Thoracic aorta (tissue), 2 donors: ENCODE measurements at places on chromosomes 3 and 15. TPM values are rescaled to one million over a fixed set of nuclear protein-coding genes. Genes with fewer than 3 reads are reported as not detected.
A peak's percentile ranks its signal among the peaks of the same experiment; 100 is the strongest.

- H3K36me3 ChIP-seq = no peaks in the 10 kb centered on the region
- H3K27ac ChIP-seq = no peak overlapping the region
- no peaks in the 10 kb centered on the region for H3K27me3 ChIP-seq
- H3K4me1 ChIP-seq = no peaks in the 10 kb centered on the region
- no peak overlapping the region for H3K4me3 ChIP-seq
Measured at GRCh38 chr15:55241891-55242290, 45.1 kb upstream of the RSL24D1 start.

- H3K27me3 ChIP-seq = no peaks in the 10 kb centered on the region
- H3K4me3 ChIP-seq = no peak overlapping the region
- H3K27ac ChIP-seq = no peak overlapping the region
- no peaks in the 10 kb centered on the region for H3K4me1 ChIP-seq
Measured at GRCh38 chr3:84925571-84925970, 33.2 kb upstream of the CADM2 start.

Gene HES1
- total RNA-seq = 60.5 TPM

DNA sequence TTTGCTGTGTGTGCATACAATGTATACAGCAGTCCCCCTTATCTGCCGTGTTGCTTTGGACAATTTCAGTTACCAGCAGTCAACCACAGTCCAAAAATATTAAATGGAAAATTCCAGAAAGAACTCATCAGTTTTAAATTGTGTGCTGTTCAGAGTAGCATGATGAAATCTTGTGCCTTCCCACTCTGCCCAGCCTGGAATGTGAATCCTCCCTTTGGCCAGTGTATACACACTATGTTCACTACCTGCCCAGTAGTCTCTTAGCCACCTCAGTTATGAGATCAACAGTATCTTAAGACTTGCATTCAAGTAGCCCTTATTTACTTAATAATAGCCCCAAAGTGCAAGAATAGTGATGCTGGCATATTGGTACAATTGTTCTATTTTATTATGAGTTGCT, 133.6 kb upstream of the ABHD17C start:
- H3K4me1 ChIP-seq = no peaks in the 10 kb centered on the region
- DNase-seq = no peak
- H3K27ac ChIP-seq = no peak overlapping the region
- H3K36me3 ChIP-seq = no peaks in the 10 kb centered on the region

Gene GABRB3
- total RNA-seq = 2.0 TPM

Gene ACY1
- total RNA-seq = 12.3 TPM

DNA sequence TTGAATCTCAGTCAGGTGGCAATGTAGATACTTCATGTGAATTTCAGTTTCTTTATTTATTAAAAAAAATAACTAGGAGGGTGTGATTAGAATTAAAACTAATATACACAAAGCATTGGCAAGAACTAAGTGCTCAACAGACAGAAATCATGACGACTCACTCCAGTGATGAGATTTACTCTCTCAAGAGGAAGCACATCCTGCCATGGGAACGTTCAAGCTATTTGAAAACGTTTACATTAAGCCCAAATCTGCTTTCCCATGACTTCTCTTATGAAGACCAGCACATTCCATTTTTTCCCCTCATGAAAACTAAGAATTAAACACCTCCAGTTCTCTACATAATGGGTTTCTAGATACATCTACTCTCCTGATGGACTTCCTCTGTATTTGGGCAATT, 8.5 kb downstream of the WDR53 start:
- no peak overlapping the region for H3K27ac ChIP-seq
- H3K36me3 ChIP-seq = peaks cover 6% of the 10 kb centered on the region
- H3K4me1 ChIP-seq = no peaks in the 10 kb centered on the region

- no peak for DNase-seq
- peaks cover 5% of the 10 kb centered on the region for H3K4me1 ChIP-seq
- H3K27ac ChIP-seq = peak overlapping the region; percentile 50
- H3K4me3 ChIP-seq = no peak overlapping the region
- H3K27me3 ChIP-seq = no peaks in the 10 kb centered on the region
- H3K36me3 ChIP-seq = no peaks in the 10 kb centered on the region
Measured at GRCh38 chr15:71316911-71317310, 201.6 kb downstream of the THSD4 start.

DNA sequence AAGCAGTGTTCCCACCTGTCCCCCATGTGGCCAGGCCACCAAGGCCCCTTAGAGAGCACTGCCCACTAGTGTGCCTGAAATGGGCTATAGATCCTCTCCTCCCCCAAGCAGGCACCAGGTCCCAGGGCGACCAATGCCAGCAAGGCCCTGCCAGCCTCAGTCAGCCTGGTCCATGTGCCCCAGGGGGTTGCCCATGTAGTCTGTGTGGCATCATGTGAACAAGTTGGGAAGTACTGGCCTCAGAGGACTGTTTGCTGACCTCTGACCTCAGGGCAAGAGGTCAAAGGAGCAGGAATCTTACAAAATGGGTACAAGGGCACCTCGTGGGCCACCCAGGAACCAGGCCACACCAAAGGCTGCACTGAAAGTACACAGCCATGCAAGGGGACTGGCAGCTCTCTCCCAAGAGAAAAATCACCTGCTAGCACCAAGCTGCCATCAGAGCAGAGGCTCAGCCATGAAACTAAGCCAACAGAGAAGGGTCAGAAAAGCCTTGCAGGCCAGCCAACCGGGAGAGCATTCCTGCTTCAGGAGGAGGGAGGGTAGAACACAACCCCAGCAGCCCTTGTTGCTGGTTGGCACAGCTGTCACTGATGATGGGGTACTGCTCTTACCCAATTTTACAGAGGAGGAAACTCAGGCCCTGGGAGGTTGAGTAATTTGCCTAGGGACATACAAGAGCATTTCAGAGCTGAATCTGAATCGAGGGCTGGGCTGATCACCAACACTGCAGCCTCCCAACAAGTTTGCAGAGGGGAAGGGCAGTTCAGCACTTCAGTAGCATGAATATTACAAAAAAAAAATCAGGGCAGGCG, 5.2 kb upstream of the FURIN start:
- H3K36me3 ChIP-seq = no peaks in the 10 kb centered on the region
- no peak overlapping the region for H3K27ac ChIP-seq
- no peaks in the 10 kb centered on the region for H3K27me3 ChIP-seq
- no peak overlapping the region for H3K4me3 ChIP-seq
- no peak for DNase-seq
- H3K4me1 ChIP-seq = no peaks in the 10 kb centered on the region

Gene SLCO2A1
- 115 TPM for total RNA-seq

Gene TMIE
- not detected for total RNA-seq

DNA sequence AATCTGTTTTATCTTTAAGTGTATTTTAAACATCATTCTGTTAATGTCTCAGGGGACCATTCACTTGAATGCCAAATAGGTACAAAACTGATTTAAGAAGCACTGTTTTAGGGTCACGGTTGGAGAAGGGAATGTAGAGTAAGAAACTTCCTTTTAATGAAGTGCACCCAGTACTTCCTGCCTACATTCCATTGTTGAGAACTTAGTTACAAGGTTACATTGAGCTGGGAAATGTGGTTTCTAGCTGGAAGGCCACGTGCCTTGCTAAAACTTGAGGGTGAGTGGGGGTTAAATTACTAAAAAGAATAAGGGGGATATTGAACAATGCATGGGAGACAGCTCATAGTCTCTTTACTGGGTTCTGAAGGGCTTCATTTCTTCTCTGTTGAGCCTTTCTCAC, 78.3 kb upstream of the TBC1D5 start:
- no peaks in the 10 kb centered on the region for H3K27me3 ChIP-seq
- H3K4me1 ChIP-seq = no peaks in the 10 kb centered on the region
- DNase-seq = no peak

GRCh38 chr3:115134648-115135347, 12.3 kb downstream of the ZBTB20 start:
- no peaks in the 10 kb centered on the region for H3K36me3 ChIP-seq
- H3K4me1 ChIP-seq = no peaks in the 10 kb centered on the region
- no peak overlapping the region for H3K4me3 ChIP-seq
- no peaks in the 10 kb centered on the region for H3K27me3 ChIP-seq

Gene CAMK2N2
- total RNA-seq = not detected

DNA sequence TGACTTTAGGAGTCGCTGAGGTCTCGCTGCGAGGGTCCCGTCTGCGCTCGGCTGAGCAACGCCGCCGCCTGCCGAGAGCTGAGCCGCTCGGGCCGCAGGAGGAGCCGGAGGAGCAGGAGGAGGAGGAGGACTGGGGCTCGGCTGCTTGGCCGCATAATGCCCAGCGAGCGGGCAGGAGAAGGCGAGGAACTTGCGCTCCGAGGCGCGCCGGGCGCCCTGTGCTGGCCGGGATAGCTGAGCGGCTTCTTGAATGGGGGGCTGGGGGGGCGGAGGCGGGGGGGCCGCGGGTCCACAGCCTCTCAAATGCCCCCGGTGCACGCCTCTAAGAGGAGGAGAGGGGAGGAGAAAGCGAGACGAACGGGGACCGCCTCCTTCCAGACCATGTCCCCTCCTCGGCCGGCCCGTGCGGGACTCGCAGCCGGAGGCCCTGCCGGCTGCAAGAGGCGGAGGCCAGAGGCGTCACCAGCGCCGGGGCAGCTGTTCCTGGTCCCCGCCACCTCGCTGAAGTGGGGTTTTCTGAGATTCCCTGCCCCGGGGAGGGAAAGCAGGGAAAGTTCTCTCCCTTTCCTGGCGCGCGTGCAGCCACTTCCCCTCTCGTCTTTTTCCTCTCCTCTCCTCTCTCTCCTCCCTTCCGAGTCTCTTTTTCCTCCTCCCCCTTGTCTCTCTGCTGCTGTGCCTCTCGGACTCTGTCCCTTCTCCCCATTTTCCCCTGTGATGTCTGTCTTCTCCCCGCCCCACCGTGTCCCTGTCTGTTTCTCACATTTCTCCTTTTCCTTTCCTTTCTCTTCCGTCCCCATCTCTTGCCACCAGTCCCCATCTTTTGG, at the start of gene ADAMTS9:
Gene ADAMTS9, minus strand, starts transcription at position 220 of the 824 bp plus-strand sequence. CDS start 343 bp downstream, outside the sequence.
- no peaks in the 10 kb centered on the region for H3K4me1 ChIP-seq
- no peaks in the 10 kb centered on the region for H3K27me3 ChIP-seq
- H3K27ac ChIP-seq = peak within 1 kb of the TSS; percentile 99
- peaks cover 4% of the 10 kb centered on the region for H3K36me3 ChIP-seq
- peak within 1 kb of the TSS; percentile 93 for H3K4me3 ChIP-seq
- no peak for DNase-seq

DNA sequence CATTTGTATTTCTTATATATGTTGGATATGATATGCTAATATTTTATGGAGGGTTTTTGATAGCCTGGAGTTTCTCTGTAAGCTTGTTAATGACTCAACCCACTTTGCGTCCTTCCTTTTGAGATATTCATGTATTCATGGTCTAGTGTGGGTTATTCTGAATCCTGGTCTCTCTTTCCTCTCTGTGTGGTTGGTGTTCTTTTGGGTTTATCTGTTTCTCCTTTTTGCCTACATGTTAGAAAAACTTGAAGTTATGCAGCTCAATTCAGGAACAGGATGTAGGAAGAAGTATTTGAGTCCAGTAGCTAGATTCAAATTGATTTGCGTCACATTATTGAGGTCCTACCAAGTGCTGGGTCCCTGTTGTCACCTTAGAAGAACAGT, 28.1 kb downstream of the CMTM7 start:
- H3K36me3 ChIP-seq = no peaks in the 10 kb centered on the region
- H3K4me3 ChIP-seq = no peak overlapping the region
- DNase-seq = no peak
- H3K27me3 ChIP-seq = no peaks in the 10 kb centered on the region
- peaks cover 36% of the 10 kb centered on the region for H3K4me1 ChIP-seq

- no peak overlapping the region for H3K4me3 ChIP-seq
- no peaks in the 10 kb centered on the region for H3K36me3 ChIP-seq
- no peaks in the 10 kb centered on the region for H3K4me1 ChIP-seq
Measured at GRCh38 chr15:62087671-62088352, 21.0 kb downstream of the C2CD4A start.

- no peak for DNase-seq
- H3K27ac ChIP-seq = no peak overlapping the region
- H3K27me3 ChIP-seq = no peaks in the 10 kb centered on the region
- H3K4me3 ChIP-seq = no peak overlapping the region
- H3K4me1 ChIP-seq = no peaks in the 10 kb centered on the region
Measured at GRCh38 chr3:69419276-69419675, 33.4 kb upstream of the FRMD4B start.

GRCh38 chr3:146223401-146224373, 27.2 kb downstream of the PLSCR4 start:
- H3K27ac ChIP-seq = peak overlapping the region; percentile 41
- H3K27me3 ChIP-seq = no peaks in the 10 kb centered on the region
- peaks cover 23% of the 10 kb centered on the region for H3K4me1 ChIP-seq
- H3K4me3 ChIP-seq = no peak overlapping the region
- H3K36me3 ChIP-seq = no peaks in the 10 kb centered on the region

GRCh38 chr3:46824211-46824970, 38.9 kb downstream of the MYL3 start:
- no peak for DNase-seq
- no peak overlapping the region for H3K27ac ChIP-seq
- no peaks in the 10 kb centered on the region for H3K36me3 ChIP-seq
- H3K4me3 ChIP-seq = no peak overlapping the region
- no peaks in the 10 kb centered on the region for H3K4me1 ChIP-seq

- no peak overlapping the region for H3K4me3 ChIP-seq
- H3K27ac ChIP-seq = no peak overlapping the region
- no peaks in the 10 kb centered on the region for H3K4me1 ChIP-seq
- no peaks in the 10 kb centered on the region for H3K27me3 ChIP-seq
Measured at GRCh38 chr3:160162440-160162839, 62.8 kb upstream of the C3orf80 start.

DNA sequence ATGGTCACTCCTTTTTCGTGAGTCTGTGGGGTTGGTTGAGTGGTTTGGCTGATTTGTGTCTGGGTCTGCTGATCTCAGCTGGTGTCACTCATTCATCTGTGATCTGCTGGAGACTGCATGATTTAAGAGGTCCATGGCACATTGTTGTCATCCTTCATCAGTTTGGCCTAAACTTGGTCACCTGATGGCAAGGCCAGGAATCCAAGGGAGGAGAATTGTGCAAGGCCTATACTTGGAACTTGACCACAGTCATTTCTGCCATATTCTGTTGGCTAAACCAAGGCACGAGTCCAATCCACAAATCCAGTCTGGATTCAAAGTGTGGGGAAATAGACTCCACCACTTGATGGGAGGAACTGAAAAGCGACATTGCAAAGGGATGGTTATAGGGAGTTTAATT, 67.6 kb downstream of the CMTM8 start:
- no peaks in the 10 kb centered on the region for H3K36me3 ChIP-seq
- no peak overlapping the region for H3K27ac ChIP-seq
- DNase-seq = no peak
- H3K27me3 ChIP-seq = no peaks in the 10 kb centered on the region

Gene COL6A5
- total RNA-seq = not detected

DNA sequence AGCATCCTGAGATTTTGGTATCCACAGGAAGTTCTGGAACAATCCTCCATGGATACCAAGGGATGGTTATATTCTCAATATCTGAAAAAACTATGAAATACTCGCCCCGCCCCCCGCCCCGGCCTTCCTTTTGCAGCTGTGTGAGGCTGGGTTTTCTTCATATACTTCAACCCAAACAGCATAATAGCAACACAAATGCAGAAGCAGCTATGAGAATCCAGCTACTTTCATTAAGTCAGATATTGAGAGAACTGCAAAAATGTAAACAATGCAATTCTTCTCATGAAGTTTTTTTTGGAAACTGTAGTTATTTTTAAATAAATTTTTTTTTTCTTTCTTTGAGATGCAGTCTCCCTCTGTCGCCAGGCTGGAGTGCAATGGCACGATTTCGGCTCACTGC, 10.9 kb upstream of the IDH2 start:
- no peak for DNase-seq
- H3K36me3 ChIP-seq = no peaks in the 10 kb centered on the region
- H3K27me3 ChIP-seq = no peaks in the 10 kb centered on the region
- no peaks in the 10 kb centered on the region for H3K4me1 ChIP-seq
